ENCODE measurements at places on chromosomes 13 and 19. TPM values are rescaled to one million over a fixed set of nuclear protein-coding genes. Genes with fewer than 3 reads are reported as not detected.

Gene CGB8
- total RNA-seq = 3.3 TPM

Gene GSX1
- not detected for total RNA-seq

Gene ZNF836
- 9.9 TPM for total RNA-seq

Gene SIPA1L3
- 46.8 TPM for total RNA-seq

Gene PRODH2
- not detected for total RNA-seq

Gene TMEM238
- 4.1 TPM for total RNA-seq

Gene CABP5
- total RNA-seq = not detected

Gene PBX4
- total RNA-seq = 1.7 TPM

- no peak for DNase-seq
These were observed 276.9 kb upstream of the SGCG start for GRCh38 chr13:22903925-22904324.

DNA sequence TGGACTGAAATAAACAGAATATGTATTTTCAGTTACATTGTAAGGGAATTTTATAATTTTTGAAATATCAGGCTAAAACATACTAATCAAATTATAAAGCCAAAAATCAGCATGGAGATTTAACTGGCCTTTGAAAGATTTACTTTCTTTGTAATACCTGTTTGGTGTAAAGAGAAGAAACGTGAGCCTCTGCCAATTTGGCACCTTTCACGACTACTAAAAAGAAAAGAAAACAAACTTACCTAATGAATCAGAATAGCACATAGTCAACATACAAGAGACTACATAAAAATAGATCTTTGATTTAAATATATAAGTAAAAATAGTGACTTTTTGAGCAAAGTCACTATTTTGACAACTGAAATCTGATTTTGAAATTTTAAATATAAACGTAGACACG lies 87.4 kb downstream of the RBM26 start:
- no peak for DNase-seq

GRCh38 chr19:55353803-55354697 lies 469 bp downstream of the COX6B2 start:
- DNase-seq = no peak

DNA sequence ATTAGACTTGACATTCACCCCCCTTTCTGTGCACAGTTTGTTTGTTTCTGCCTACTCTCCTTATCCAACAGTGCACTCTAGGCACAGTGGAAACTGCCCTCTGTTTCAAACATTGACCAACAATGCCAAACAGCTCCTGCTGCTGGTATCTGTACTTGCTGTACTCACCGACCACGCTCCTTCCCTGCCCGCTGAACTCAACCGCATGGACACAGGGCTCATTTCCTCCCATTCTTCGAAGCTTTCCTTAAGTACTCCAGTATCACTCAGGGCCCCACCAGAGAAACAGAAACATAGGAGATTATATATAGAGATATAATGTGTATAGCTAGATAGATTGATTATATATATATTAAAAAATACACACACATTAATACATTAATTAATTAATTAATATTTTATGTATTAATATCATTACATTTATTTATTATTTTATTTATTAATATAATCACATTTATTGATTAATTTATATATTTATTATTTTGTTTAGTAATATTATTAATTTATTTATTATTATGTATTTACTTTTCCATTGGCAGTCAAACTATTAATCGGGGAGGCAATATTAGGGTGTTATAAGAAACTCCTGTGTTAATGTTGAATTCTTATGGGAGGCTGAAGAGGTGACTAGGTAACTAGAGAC lies 1528.2 kb downstream of the EFNB2 start:
- DNase-seq = no peak

DNA sequence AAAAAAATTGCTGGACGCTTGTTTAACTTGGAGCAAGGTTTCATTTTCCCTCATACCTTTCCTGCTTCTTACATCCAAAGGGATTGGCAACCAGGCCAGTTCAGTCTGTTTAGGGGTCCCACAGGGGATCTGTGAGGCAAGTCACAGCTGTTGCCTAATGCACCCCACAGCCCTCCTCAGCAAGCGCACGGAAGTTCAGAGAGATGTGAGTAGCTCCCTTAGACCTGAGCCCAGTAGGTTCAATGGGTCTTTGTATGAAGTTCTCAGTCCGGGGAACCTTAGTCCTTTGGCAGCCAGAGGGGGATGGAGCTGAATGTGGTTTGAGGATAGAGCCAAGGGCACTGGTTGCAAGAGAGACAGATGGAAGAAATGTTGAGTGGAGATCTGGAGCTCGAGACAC lies 13.0 kb downstream of the SAMD4B start:
- no peak for DNase-seq

- no peak for DNase-seq
These were observed 88.0 kb downstream of the TBC1D4 start for GRCh38 chr13:75393839-75394520.

DNA sequence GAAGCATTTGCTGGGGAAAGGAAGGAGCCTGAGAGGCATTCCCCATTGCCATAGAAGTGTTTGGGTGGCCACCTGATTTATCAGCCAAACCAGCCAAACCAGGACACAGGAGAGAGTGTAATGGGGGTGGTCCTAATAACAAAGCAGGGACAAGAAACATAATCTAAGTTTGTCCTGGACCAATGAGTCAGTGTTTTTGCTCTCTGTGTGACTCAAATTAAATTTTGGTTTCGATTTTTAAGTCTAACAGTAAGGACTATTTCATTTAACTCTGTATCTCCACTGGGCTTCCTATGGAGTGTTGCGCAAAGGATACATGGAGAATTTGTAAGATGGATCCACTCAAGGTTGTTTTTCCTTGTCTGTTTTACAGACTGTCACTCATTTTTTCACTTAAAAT lies 19.5 kb upstream of the TRPC4 start:
- no peak for DNase-seq

DNA sequence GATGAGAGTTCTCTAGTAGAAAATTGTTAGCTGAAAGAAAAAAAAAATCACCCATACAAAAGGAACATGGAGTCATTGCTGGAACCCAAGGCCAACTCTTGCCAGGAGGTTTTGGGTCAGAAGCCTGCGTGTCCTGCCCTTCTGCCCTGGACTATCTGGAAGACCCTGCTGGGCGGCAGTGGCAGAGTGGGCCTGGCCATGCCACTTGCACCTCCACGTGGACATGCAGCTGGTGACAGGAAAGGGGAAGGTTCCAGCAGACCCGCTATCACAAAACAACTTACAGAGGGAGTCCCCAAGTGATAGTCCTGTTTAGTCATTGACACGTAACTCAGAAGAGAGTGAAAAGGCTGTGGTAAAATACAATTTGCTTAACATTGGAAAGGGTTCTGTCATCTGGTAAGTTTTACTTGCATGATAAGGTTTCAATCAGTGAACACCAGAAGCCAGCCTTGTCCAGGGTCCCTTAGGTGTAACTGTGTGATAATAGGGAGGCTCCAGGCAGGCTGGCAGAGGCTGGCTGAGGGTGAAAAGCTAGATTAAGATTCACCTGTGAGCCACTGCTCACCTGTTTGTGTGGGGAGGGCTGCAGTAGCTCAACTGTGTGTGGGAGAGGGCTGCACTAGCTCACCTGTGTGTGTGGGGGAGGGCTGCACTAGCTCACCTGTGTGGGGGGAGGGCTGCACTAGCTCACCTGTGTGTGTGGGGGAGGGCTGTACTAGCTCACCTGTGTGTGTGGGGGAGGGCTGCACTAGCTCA lies 47.8 kb downstream of the COL4A2 start:
- DNase-seq = no peak

DNA sequence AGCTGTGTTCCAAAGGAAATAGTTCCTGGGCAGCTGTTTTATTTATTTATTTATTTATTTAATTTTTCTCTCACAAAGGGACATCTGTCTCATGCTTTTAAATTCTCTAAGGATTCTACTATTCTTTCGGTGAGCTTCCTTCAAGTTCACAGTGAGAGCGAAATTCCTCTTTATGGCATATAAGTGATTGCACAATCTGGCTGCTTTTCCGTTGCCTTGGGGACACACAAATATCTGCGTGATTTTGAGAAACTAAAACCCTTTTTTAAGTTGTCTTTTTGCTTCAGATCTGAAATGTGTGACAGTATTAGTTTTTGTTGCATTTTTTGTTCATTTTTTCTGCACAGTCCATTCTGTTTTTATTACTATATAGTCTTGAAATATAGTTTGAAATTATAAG lies 19.2 kb downstream of the ZNF486 start:
- no peak for DNase-seq

- no peak for DNase-seq
These were observed 35.3 kb downstream of the DACH1 start for GRCh38 chr13:71831716-71832115.

GRCh38 chr13:94408314-94409036 lies 71.0 kb downstream of the DCT start:
- DNase-seq = no peak

- no peak for DNase-seq
These were observed 88.0 kb upstream of the MCF2L start for GRCh38 chr13:112880976-112881540.

- no peak for DNase-seq
These were observed 134.2 kb upstream of the PEG3 start for GRCh38 chr19:56974556-56975207.

DNA sequence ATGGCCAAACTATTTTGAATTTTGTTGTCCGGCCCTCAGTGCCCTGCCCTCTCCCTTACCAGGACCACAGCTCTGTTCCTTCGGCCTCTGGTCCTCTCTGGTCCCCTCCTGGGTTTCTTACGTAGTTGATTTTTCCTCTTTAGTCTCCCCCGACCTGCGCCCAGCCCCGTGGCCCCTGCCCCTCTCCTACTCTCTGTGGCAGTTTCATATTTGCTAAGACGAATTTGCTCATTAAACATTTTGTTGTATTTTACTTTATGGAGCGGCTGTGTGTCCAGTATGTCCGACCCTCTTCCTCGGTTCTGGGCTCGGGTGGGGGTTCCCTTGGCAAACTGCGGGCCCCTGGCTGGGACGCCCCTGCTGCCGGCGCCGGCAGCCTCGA lies 576 bp upstream of the EPN1 start:
- DNase-seq = no peak

DNA sequence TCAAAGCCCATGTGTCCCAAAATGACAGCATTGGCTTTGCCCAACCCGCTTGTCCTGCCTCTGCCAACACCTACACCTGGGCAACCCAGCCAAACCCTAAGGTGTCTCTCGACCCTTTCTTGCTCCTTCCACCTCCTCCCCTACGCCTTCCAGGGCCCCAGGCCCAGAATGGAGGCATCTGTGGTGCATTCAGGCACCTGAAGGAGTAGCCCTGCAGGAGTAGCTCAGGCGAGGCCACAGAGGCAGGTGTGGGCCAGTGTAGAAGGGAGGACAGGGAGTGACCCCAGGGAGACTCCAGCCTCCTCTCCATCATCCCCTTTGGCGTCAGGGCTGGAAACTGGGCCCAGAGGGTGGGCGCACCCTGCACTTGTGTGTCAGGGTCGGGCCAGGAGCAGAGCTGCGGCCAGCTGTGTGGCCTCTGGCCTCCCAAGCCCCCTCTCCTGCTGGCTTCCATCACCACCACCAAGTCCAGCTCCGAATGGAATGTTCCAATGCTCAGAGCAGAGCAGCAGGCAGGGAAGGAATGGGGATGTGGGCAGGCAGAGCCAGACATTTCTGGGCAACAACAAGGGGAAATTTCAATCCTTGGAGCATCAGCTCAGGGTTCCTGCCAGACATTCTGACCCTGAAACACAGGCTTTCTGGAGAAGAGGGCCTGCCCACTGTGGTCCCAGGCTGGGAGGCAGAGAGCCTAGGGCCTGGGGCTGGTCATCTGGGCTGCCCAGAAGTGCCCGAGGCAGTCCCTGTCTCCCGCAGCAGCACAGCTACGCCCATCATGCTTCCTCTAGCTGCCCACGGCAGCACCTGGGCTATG lies 16.4 kb downstream of the PLEKHF1 start:
- DNase-seq = no peak

- DNase-seq = no peak
These were observed 23.3 kb upstream of the POSTN start for GRCh38 chr13:37621811-37622361.

DNA sequence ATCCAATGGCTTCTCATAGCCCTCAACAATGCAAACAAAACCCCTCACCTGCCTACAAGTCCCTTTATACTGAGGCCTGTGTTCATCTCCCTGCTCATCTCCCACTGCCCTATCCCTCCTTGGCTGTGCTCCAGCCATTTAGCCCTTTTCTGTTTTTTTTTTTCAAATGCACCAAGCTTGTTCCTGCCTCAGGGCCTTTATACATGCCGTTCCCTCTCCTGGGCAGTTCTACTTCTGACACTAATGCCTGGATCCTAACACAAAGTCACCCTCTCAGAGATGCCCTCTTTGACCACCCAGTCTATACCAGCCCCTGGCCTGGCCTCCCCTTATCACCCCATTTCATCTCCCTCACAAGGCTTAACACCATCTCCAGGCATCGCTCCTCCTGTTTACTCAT lies 26.9 kb downstream of the ZNF574 start:
- DNase-seq = no peak

DNA sequence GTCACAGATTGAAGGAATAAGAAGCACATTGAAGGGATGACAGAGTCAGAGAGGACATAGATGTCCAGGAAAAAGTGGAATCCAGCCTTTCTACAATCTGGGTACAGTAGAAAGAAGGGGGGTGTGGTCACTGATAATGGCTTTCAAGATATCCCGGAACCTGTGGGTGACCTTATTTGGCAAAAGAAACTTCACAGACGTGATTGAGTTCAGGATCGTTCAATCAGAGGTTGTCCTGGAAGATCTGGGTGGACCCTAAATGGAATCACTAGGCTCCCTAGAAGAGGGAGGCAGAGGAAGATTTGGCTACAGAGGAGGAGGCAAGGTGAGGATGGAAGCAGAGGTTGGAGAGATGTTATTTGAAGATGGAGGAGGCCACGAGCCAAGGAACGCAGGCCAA lies 13.0 kb upstream of the SYCN start:
- no peak for DNase-seq

- DNase-seq = no peak
These were observed 397 bp downstream of the DACT3 start for GRCh38 chr19:46660551-46661019.

- DNase-seq = no peak
These were observed 6.9 kb upstream of the SHISA2 start for GRCh38 chr13:26058704-26059103.

DNA sequence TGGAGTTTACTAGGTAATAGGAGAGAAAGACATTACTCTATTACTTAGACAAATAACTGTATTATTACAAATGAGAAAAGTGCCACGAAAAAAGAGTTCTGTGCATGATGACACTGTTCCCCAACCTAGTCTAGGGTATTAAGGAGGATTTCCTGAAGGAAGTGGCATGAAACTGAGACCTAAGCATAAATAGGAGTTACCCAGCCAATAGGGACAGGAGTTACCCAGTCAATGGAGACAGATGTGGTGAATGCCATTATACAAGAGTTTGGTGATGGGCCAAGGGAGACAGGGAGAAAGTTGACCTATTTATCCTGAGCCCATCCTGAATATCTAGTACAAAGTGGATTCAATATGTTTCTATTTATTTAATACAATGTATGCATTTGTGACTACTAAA lies 65.4 kb downstream of the KL start:
- DNase-seq = no peak

GRCh38 chr19:50551034-50551714 lies 17.1 kb downstream of the LRRC4B start:
- DNase-seq = no peak

DNA sequence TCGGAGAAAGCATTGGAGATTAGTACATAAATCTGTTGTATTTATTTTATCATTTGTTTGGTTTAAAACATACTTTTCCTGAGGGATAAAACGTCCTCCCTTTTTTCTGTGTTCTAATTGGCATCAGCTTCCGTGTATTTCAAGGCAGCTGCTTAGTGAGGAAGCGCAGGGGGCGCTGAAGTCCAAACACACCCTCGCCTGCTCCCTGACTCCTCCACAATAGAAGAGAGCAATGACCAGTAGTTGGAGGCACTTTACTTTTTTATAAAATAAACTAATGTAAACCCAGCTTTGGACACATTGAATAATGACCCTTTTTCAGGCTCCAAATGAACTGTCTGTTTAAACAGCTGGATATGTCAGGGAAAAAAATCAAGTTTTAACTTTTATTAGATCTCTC lies 79.9 kb downstream of the RNASEH2B start:
- no peak for DNase-seq
